ENCODE measurements at places on chromosomes 6 and 20.

GRCh38 chr6:64538722-64539121 lies 903.1 kb downstream of the PHF3 start:
- DNase-seq = no peak

DNA sequence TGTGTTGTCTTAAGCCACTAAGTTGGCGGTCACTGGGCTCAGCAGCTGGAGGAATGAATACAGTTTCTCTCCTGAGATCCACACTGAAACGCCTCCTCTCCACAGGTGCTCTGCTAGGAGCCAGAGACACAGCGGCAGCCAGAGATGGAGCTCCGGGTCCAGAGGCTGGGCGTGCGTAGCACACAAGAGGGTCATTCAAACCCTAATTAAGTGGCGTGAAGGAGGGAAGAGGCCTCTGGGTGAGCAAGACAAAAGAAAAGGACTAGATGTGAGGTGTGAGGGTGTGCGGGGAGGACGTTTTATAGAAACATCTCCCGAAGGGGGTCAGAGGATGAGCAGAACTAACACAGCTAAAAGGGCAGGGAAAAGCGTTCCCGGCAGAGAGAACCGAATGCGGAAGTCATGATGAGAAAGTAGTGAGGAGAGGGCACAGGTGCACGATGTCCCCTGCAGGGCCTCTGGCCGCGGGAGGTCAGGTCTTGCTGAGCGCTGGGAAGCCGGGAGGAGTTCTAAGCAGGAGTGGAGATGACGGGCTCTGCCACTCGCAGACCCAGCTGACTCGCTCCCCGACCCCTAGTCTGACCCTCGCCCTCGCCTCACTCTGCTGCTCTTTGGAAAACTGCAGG lies 54.4 kb downstream of the BMP7 start:
- no peak for DNase-seq

DNA sequence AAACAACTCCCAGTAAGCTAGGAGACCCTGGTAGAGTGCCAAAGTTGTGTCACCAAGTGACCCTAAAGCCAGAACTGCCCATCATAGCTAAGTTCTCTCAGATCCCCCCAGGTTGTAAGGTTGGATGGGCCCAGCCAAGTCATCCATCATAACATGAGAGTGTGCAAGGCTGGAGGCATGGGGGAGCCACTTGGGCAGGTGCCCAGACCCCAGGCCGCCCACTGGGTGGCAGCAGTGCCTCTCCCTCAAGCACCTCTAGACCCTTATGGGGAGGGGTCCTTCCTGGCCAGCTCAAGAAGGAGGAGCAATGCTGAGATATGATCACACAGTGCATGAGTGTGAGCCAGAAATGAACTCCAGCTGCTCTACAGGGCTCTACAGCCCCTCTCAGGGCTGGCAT lies 154.5 kb downstream of the MYLK4 start:
- no peak for DNase-seq

- no peak for DNase-seq
Observed at GRCh38 chr20:39108746-39109145, 146.6 kb downstream of the DHX35 start.

- no peak for DNase-seq
Observed at GRCh38 chr20:8678098-8678776, 390.6 kb upstream of the PLCB4 start.

DNA sequence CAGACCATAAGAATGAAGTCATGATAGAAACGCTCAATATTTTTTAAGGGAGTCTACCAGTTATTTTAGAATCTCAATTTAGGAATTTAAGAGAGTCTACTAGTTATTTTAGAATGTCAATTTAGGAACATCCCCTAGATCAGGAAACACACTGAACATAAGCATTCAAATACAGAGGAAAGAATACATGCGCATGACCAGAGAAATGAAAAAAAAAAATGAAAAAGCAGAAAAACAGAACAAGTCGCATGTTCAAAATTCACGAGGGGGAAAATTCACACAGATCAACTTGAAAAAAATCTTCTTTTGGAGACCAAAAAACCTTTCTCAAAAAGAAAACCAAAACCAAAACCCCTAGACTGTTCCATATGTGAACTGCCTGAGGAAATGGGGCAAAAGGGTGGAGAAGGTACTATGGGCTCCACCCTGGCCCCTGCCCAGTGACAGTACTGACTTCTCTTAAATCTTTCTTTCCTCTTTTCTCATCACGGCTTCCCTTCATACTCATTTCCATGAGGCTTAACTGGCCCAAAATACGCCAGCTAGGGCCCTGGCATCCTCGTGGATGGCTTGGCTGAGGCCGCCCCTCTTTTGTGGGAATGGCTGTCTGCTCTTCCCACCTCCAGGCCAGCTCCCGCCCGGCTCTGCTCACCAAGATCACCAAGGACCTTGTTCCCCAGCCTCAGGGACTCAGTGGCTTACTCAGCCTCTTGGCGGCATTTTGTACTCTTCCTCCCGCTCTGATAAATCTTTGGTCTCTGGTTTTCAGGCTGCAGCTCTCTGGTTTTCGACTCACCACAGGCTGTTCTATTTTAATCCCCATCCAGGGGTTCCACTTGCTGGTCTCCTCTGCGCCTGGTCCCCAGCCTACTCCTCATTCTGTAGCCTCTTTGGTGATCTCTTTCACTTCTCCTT lies 11.2 kb downstream of the ZBTB2 start:
- no peak for DNase-seq

DNA sequence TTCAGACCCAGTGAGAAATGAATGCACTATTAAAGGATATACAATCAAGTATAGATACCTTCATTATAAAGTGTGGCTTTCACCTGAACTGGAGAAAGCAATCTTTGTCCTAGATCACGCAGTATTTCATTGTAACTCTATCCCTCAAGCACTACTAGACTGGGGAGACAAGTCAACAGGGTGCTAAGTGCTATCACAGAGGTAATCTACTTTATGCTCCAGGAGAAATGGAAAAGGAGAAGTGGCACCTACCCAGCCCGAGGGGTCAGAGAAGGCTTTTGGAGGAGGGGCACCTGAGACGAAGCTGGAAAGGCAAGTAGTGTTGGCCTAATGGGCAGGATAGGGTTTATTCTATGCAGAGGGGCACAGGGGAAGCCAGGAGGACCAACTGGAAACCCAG lies 17.1 kb downstream of the ZHX3 start:
- DNase-seq = no peak

- DNase-seq = no peak
Observed at GRCh38 chr6:35496841-35497570, at the start of gene TEAD3. Gene TEAD3, minus strand, starts transcription at chr6:35497079.

GRCh38 chr6:12262236-12263061 lies 27.7 kb upstream of the EDN1 start:
- DNase-seq = no peak

DNA sequence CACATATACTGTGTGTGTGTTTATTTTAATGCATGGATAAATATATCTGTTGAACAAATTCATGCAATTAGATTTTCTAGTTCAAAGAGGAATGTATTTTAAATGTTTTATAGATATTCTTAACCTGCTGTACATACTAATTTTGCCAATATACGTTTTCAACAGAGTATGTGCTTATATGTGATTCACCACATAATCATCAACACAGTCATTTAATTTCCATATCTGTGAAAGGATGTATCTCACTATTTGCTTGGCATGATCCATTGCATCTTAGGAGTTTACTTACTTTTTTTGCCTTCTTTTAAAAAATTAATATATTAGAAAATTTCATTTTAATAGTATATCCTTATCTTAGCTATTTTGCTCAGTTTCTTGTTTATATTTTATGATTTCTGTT lies 902.3 kb upstream of the CITED2 start:
- DNase-seq = no peak

GRCh38 chr6:20706939-20707485 lies 172.8 kb downstream of the CDKAL1 start:
- DNase-seq = no peak

- no peak for DNase-seq
Observed at GRCh38 chr6:83062225-83062624, 3.4 kb downstream of the UBE3D start.

DNA sequence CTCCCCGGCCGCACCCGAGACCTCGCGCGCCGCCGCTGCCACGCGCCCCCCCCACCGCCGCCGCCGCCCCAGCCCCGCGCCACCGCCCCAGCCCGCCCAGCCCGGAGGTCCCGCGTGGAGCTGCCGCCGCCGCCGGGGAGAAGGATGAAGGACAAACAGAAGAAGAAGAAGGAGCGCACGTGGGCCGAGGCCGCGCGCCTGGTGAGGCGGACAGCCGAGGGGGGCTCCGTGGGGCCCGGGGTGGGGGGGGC lies 426 bp downstream of the ASXL1 start:
- no peak for DNase-seq

DNA sequence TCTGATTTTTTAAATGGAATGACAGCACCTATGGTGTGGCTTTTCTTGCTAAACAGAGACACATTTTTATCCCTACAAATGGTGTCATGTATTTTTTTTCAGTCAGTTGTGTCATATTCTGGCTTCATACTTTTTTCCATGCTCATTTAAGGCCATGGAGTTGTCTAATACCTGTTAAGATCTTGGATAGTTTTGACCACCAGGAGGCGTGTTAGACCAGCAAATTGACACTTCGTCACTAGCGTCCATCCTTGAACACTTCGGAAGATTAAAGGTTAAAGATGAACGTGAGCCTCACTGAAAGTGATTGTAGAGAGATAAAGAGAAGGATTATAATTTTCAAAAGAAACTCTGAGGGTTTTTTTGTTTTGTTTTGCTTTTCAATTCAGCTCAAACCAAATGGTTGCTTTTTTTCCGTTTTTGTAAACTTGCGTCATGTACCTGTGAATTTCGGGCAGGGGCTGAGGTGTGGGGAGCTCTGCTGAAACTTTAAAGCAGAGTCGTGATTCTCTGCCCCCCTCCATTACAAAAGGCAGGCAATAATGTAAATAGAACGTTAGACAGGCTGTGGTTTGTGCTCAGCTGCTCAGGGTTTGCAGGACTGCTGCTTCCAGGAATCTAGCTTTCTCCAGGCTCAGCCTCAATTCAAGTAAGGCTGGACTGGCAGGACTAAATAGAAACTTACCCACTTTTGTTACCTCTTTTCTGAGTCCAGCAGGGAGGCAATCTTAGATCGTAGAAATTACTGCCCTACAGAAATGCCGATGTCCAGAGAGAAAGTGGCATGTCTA lies 245.1 kb downstream of the FOXA2 start:
- no peak for DNase-seq

- DNase-seq = no peak
Observed at GRCh38 chr20:49461894-49462620, 20.4 kb downstream of the KCNB1 start.

- DNase-seq = no peak
Observed at GRCh38 chr6:111276736-111277135, 189.4 kb downstream of the SLC16A10 start.

- DNase-seq = no peak
Observed at GRCh38 chr6:47109281-47109680, 67.1 kb upstream of the ADGRF1 start.

GRCh38 chr6:113843500-113844073 lies 13.6 kb upstream of the MARCKS start:
- no peak for DNase-seq

- no peak for DNase-seq
Observed at GRCh38 chr20:24382743-24383142, 86.7 kb upstream of the SYNDIG1 start.

DNA sequence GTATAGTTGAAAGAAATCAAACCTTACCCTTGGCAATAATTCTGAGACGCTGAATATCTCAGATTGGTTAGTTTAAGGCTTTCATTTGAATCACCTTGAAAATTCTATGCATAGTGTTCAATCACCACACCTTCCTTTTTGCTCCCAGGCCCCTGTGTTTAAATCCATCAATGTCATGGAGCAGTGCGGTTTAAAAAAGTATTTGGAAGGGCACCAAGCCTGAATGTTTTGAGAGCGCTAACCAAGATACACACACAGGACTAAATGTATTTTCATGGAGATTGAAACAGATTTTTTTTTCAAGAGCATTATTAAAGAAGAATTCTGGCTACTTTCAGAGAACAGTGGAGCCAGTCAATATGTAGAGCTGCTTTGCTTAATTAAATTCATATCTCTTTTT lies 195.7 kb downstream of the CENPW start:
- no peak for DNase-seq

DNA sequence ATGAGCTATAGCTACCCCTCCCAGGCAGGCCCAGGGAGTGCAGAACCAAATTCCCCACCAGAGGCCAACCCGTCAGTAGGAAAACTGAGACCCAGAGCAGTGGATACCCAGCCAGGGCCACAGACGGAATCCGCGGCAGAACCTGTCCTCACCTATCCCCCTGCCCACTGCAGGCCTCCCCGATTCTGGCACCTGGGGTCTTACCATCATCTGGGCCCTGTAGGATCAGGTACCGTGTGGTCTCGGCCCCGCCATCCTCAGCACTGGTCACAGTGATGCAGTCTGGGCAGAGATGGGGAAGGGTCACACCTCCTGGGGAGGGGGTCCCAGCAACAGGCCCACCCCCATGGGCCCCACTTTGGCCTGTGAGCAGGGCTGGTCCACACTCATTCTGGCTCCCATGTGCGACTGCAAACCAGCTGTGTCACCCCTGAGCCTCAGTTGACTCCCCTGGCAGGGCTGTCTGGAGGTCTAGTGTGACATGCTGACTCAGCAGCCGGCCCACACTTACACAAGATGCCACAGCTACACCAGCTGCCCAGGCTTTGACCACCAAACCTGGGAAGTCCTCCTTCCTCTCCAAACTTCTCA lies 3.8 kb downstream of the ZNF335 start:
- DNase-seq = no peak

DNA sequence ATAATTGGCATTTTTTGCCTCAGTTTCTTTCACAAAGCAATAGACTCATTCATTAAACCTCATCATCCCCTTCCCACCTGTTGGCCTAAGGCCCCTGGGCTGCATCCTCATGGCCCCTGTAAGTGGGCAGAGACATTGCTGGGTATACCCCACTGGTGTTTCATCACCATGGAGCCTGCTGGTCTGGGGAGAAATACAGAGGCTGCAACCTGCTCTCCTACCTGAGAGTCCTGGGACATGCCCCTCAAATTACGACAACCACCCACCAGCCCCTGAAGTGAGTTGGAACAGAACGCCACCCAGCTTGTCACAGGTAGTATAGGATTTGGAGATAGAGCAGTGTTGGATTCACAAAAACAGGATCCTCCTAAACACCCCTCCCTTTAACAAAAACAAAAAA lies 190.8 kb downstream of the ANKRD60 start:
- no peak for DNase-seq

- no peak for DNase-seq
Observed at GRCh38 chr6:138504764-138505689, 5.7 kb upstream of the NHSL1 start.

DNA sequence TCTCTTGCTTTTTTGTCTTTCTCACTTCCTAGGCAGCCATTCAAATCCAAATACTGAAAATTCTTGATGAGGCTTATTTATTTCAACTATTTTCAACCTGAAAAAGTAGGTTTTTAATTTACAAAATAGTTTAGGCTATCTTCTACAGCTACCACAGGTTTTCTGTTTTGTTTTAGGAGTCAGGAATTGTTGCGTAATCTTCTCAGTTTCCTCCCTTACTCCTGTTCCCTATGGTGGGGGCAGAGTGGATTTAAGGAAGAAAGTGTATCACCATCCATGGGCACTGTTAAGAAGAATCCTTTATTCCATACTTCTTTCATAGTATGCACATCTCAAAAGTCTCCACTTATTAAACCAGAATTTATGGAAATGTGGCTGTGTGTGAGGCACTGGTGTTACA lies 182.4 kb downstream of the KHDC1L start:
- no peak for DNase-seq

- DNase-seq = no peak
Observed at GRCh38 chr6:31927242-31927862, at the start of gene C2. Gene C2, plus strand, starts transcription at chr6:31927717. Its CDS starts 36 bp downstream, at chr6:31927753.

- no peak for DNase-seq
Observed at GRCh38 chr20:37651932-37652331, 41.9 kb upstream of the CTNNBL1 start.
